ENCODE measurements at places on chromosomes 4 and X. TPM values are rescaled to one million over a fixed set of nuclear protein-coding genes. Genes with fewer than 3 reads are reported as not detected.
A peak's percentile ranks its signal among the peaks of the same experiment; 100 is the strongest.

GRCh38 chrX:39327255-39327654 is 526.0 kb downstream of the MID1IP1 start:
- DNase-seq: no peak
- peaks cover 78% of the 10 kb centered on the region for H3K27me3 ChIP-seq
- H3K4me1 ChIP-seq: no peaks in the 10 kb centered on the region
- no peak overlapping the region for H3K27ac ChIP-seq
- no peaks in the 10 kb centered on the region for H3K36me3 ChIP-seq
- H3K4me3 ChIP-seq: no peak overlapping the region

DNA sequence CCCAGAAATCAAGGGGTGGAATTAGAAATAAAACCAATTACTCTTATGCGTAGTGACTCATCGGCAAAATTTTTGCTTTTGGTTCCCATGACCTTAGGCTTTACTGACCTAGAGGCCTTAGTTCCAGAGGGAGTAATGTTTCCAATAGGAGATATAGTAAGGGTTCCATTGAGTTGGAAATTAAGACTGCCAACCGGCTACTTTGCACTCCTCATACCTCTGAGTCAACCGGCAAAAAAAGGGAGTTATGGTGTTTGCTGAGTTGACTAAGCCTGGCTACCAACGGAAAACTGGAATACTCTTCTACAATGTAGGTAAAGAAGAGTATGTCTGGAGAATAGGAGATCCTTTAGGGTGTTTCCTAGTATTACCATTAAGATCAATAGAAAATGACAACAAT is 919.8 kb downstream of the CENPC start:
- H3K4me3 ChIP-seq: no peak overlapping the region
- no peaks in the 10 kb centered on the region for H3K4me1 ChIP-seq
- H3K36me3 ChIP-seq: no peaks in the 10 kb centered on the region
- DNase-seq: no peak
- H3K27me3 ChIP-seq: no peaks in the 10 kb centered on the region
- no peak overlapping the region for H3K27ac ChIP-seq

- H3K4me3 ChIP-seq: no peak overlapping the region
- DNase-seq: peak; percentile 17
- H3K27ac ChIP-seq: no peak overlapping the region
- peaks cover 19% of the 10 kb centered on the region for H3K27me3 ChIP-seq
- H3K36me3 ChIP-seq: no peaks in the 10 kb centered on the region
- peaks cover 6% of the 10 kb centered on the region for H3K4me1 ChIP-seq
These were observed 34.8 kb downstream of the DOCK11 start for GRCh38 chrX:118530219-118530911.

DNA sequence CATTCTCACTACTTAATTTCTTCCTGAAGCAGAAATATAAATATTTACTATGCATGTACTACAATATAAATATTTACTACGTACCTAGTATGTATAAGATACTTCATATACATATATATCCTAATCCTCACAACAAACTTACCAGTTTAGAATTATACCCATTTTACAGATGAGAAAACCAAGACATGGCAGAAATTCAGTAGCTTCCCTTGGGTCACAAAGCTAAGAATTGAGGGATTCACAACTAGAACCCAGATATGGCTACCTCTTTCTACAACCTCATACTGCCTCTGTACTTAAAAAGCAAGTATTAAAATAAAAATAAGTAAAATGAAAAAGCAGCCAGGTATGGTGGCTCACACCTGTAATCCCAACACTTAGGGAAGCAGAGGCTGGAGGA is 65.9 kb downstream of the AMMECR1 start:
- H3K27me3 ChIP-seq: peaks cover 69% of the 10 kb centered on the region
- no peak overlapping the region for H3K27ac ChIP-seq
- no peak for DNase-seq
- H3K4me3 ChIP-seq: no peak overlapping the region

GRCh38 chr4:103118166-103118565 is 18.5 kb upstream of the BDH2 start:
- no peak for DNase-seq
- H3K27me3 ChIP-seq: no peaks in the 10 kb centered on the region
- no peaks in the 10 kb centered on the region for H3K4me1 ChIP-seq
- no peak overlapping the region for H3K27ac ChIP-seq

TMEM154 gene
- 37.9 TPM for total RNA-seq
